C1 segment of cervical spinal cord (tissue), 14 donors: ENCODE measurements at places on chromosomes 6 and 20.

DNA sequence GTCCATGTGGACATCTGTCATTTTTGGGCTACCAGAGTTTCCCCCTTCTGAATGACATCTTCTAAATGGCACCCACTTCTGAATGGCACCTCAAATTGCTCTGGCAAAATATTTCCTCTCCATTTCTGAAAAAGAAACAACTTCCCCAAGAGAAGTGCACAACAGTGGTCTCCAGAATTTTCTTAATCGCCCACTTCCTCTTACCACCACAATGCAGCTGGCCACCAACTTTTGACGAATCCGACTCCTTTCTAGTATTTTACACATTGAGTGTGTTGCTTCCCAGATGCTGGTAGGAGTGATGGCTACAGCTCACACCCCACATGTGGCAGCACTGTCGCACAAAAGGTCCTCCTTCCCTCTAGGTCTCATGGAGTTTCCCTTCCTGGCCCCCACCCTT, 216.1 kb downstream of the FOXA2 start:
- DNase-seq, result no peak

- DNase-seq, result no peak
These were observed 15.6 kb downstream of the SRPK1 start for GRCh38 chr6:35905141-35905785.

- DNase-seq, result no peak
These were observed 12.0 kb downstream of the PLAGL2 start for GRCh38 chr20:32195581-32195980.

DNA sequence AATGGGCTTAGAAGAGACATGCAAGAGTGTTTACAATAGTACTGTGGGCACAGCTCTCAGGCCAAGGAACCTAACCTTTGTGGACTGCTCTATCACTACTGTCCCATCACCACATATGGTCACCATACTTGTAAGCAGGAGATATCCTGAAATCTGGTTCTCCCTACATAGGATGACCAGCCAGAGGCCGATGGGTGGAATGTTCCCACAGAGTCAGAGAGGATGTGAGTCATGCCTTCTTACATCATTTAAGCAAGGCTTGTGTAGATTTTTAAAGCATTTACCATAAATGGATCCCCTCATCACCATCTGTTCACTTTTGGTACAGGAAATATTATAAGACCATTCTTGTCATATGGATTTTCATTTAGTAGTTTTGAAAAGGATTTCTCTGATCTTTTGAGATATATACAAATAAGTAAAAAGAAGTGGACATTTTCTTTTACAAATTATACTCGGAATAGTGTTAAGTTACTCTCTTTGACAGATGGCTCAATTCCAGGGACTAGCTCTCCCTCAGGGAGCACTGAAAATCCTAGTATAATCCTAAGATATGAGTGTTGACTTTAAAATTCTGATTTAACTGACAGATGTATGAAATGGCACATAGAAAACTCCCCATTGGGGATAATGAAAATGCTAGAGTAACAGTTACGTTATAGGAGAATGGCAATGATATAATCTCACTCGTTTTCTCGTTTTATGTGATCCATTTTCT, 6.6 kb downstream of the HTR1B start:
- no peak for DNase-seq

- no peak for DNase-seq
These were observed 86.4 kb downstream of the MAP3K7 start for GRCh38 chr6:90500458-90500857.

- DNase-seq, result no peak
These were observed 494.7 kb upstream of the MARCKS start for GRCh38 chr6:113362301-113363047.

DNA sequence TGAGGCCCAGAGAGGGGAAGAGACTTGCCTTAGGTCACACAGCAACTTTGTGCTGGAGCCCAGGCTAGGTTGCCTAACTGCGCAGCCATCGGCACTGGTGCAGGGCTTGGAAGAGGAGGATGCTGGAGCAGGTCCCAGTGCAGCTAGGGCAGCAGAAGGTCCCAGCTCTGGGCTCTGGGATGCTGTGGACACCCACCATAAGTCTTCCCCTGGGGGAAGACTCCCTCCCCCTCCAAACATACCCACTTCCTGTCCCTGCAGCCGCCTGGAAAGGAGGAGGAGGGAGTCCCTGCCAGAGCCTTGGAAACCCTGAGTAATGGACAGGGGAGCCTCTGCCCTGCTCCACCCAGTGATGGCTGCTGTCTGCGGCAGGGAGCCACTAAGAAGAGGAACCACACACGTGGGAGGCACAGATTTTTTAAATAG, 93.6 kb downstream of the NCR2 start:
- no peak for DNase-seq

DNA sequence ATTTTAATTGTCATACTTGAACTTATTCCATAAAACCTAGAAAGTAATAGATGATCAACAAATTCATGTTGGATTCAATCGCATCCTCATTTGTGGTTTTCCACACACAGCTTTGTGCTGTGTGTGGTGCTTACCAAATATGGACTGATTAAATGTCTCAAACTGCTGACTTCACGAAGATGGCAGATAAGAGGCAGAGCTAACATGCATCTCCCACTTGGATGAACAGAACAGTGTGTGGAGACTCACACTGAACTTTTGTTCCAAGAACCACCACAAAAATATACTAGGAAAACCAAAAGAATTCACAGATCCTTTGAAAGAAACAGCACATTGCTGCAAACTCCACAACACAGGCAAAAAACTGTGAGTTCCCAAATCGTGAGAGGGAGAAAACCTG, 603.7 kb downstream of the TENT5A start:
- DNase-seq, result no peak

GRCh38 chr20:6632187-6632586, 135.3 kb upstream of the BMP2 start:
- no peak for DNase-seq

DNA sequence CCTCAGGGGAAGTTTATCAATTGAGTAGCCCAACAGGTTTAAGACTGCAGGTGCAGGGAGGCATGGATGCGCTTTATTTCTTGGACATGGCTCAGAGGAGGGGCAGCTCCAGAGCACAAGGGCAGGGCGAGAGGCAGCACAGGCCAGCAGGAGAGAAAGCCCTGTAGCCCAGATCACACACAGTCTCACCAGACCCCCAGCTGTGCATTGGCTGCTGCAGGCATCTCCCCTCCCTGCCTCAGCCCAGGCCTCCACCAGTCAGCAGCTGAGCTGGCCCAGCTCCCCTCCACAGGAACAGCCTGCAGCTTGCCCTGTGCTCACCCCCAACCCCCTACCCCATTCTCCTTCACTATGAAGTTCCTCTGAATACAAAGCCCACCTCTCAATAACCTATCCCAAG, 24.7 kb downstream of the MRPL14 start:
- no peak for DNase-seq

GRCh38 chr6:33676416-33677142, 34.9 kb downstream of the UQCC2 start:
- no peak for DNase-seq

DNA sequence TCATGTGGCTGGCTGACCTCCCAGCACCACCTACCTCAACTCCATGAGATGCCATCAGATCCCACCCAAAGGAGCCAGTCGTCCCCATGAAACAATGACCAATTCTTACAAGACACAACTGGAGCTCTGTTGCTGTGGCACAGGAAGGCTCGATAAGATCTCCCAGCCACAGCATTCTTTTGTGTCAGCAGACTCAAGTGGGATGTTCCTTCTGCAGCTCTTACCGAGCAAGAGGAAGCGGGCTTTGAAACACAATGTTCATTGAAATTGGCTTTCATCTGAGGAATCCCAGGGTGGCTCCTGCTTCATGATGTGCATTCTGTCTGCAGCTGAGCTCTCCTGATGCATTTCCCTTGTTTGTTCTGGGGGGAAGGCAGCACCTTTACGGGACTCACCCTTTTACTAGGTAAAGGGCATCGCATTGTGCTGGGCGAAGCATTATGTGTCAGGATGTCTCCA, 222.0 kb upstream of the SGK1 start:
- peak; percentile 74 for DNase-seq

DNA sequence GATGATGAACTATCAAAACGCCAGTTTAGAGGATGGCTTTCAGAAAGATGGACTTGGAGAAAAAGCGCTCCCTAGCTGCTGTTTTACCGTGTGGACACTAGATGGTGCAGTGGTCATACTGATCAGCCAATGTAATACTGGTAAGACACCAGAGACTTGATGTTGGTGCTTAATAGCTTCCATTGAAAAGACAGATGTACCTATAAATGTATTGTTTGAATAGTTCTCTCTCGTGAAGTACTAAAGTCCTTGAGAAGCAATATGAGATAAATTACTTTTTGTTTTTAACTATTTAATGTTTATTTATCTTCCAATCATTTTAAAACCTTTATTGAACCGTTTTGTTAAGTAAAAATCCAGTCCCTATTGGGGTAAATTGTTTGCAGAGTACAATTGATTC, 63.9 kb upstream of the FUCA2 start:
- no peak for DNase-seq

DNA sequence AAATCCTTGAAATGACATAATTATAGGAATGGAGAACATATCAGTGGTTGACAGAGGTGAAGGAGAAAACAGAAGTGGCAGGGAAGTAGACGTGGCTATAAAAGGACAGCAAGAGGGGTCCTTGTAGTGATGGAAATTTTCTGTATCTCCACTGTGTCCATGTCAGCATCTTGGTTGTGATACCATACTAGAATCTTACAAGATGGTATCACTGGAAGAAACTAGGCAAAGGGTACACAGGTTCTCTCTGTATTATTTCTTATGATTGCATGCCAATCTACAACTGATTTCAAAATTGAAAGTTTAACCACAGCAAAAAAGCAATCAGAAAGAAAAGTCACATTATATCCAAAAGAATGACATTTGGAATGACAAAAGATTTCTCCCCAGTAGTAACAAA, 16.4 kb upstream of the ZC3H12D start:
- no peak for DNase-seq

- DNase-seq, result no peak
These were observed 125.1 kb downstream of the MRPL14 start for GRCh38 chr6:44002067-44002592.

- DNase-seq, result no peak
These were observed 356.4 kb downstream of the KIF16B start for GRCh38 chr20:16216914-16217230.

DNA sequence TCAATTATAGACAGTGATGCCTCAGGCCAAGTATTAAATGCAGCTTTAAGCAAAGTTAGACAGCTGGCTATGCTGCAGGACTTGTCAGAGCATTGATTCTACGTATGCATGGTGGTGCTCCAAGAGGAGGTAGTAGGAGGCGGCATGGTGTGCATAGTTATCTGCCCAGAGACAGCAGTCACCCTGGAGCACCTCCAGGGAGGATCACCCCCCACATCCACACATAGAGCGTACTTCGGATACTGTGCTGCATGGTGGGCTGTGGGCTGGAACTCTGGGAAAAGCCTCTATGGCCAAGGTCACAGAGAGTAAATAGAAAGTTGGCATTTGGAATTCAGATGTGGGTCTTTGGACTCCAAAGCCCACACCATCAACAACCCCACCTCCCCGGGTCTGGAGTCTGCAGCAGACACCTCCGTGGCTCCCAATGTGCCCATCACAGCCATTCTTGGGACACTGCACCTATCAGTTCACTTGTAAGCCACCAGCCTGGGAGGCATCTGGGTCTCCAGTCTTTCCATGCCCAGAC, 64.5 kb upstream of the STX16 start:
- no peak for DNase-seq

- no peak for DNase-seq
These were observed 10.9 kb downstream of the IL20RA start for GRCh38 chr6:137033828-137034227.

- DNase-seq, result no peak
These were observed 220.7 kb upstream of the CITED2 start for GRCh38 chr6:139595183-139595582.

- DNase-seq, result no peak
These were observed 9.9 kb downstream of the BANF2 start for GRCh38 chr20:17709361-17710293.

DNA sequence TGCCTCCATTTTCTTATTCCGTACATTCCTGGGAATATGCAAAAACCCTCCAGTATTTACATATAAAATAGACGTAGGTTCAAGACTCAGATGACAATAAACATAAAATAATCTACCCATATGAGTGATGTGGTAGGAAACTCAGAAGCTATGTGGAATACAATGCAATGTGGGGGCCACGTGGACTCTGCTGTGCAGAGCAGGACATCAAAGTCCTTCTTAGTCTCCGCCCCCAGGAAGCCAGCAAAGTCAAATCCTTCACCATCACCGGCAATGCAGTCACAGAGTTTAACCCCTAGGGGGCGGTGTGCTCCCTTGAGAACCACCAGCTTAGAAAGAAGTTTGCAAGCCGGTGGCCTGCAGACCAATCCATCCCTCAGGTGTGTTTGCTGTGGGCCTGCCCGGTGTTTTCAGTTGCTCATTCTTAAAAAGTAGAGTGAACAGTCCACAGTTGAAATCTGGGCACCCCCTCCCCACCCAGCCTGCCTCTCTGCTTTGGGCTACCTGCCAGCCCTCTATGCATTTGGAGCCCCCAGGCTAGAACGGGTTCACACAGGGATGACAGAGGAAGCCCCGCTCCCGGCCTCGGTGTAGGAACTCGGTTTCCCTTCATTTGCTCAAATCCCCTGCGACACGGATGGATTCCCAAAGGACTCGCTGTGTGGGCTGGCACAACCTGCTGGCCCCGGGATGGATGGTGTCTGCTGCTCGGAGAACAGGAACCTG, 59.9 kb downstream of the SULF2 start:
- no peak for DNase-seq

DNA sequence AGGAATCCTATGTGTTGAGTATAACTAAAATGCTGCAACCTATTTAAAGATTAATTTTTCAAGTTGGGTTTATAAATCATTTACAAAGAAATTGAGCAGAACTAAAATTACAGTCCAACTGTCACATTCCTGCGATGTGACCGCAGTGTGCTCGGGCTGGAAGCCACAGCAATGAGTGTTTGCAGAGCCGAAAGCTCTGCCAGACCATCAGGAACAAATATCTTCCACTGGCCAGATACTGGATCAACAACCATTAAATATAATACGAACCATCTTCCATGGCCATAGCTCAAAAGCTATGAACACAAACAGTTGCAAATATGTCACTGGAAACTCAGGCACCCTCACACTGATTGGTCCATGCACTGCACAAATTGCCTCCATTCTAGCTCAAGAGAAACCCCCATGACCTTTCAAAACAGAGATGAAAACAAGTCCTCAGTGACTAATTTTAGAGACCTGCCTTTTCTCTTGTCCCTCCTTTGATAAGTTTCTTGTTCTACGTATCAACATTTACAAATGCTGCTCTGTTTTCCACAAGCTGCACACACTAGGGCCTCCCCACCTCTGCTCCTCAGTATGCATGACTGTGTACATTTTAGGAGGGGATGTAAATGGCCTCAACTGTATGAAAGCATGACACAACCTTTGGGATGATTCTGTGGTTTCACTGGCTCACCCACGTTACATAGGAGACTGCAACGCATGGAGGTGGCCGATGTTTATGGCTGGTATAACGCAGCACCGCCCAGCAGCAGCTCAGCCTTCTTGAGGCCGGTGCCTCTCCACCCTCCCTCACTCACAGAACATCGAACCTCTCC, 171.7 kb downstream of the WDR27 start:
- DNase-seq, result no peak

GRCh38 chr6:83518816-83519480, 6.6 kb downstream of the PRSS35 start:
- DNase-seq, result no peak
